ENCODE measurements at places on chromosomes 5 and 9.

DNA sequence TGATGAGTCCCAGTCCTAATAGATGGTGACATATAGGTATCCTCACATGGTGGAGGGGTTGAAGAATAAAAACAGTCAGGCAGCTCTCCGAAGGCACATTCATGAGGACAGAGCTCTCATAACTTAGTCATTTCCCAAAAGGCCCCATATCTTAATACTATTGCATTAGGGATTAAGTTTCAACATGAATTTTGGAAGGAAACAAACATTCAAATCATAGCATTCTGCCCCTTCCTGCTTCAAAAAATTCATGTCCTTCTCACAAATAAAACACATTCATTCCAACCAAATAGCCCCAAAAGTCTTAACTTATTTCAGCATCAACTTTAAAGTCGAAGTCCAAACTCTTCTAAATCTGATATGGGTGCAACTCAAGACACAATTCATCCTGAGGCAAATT is 277.2 kb upstream of the NR4A3 start:
- DNase-seq = no peak

DNA sequence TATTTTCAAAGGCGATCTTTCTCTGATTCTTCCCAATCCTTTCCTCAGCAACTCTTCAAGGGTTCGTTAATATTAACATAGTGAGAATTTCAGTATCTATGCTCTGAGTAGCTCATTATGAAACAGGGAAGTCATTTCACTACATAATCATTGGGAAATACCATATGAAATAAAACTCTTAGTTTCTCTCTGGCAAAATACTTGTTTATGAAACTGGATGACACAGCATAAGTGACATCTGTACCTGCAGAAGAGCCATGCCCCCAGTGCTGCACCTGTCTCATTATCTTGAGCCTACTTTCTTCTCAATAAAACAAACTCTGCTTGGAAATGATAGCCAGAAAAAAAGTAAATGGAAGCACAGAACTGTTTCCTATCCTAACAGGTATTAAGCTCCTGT is 33.8 kb upstream of the OTULIN start:
- no peak for DNase-seq

- DNase-seq = no peak
These were observed at the start of gene PLCXD3 for GRCh38 chr5:41510176-41510831. TSS of gene PLCXD3 (minus strand) at chr5:41510601. CDS start at chr5:41510526, 75 bp downstream.

GRCh38 chr5:35857606-35858205 is 1.0 kb downstream of the IL7R start:
- DNase-seq = no peak

DNA sequence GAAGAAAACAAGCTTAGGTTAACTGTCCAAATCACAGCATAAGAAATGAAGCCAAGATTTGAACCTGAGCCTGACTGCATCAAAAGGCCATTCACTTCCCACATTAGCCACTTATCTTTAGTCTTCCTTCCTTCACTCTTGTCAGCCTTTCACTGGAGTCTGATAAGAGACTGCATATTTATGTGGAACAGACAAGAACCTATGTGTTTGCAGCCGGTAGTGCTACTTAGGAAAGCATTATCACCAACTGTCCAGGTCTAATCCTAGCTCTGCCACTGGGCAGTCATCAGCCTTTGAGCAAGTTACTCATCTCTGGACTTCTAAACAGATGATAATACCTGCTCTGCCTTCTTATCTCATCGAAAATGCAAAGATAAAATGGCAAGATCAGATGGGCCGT is 12.1 kb upstream of the ATP6V0E1 start:
- DNase-seq = no peak

DNA sequence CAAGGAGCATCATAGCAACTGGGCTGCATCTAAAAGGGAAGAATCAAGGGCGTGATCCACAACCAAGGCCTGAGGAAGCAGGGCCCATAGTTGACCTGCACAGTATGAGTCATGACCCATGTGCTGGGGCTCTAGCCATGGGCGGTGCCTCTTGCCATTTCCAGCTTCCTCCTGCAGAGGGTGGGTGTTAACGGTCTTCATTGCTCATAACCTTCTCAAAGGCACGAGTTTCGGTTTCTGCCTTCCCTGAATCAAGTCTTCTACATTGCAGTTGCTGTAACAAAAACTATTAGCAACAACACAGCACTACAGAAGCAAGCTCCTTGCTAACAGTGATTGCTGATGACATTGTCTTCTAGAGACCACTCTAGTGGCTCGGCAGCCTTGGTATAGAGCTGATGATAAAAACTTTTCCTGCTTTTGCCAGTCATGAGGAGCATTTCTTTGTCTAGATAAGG is 66.9 kb downstream of the CTSL start:
- DNase-seq = no peak

DNA sequence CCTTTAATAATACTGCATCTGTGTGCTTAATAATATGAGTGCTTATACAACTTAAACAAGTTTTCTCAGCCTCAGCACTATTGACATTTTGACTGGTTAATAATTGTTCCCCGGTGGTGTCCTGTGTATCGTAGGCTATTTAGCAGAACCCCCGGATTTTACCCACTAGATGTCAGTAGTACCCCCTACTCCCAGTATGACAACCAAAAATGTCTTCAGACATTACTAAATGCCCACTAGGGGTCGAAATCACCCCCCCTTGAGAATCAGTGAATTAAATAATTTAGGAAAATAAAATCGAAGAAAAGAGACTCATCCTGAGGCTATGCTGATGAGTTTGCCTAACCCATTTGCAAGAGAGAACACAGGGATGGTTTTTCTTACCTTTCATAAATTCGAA is 166.3 kb downstream of the ATP10B start:
- DNase-seq = no peak

DNA sequence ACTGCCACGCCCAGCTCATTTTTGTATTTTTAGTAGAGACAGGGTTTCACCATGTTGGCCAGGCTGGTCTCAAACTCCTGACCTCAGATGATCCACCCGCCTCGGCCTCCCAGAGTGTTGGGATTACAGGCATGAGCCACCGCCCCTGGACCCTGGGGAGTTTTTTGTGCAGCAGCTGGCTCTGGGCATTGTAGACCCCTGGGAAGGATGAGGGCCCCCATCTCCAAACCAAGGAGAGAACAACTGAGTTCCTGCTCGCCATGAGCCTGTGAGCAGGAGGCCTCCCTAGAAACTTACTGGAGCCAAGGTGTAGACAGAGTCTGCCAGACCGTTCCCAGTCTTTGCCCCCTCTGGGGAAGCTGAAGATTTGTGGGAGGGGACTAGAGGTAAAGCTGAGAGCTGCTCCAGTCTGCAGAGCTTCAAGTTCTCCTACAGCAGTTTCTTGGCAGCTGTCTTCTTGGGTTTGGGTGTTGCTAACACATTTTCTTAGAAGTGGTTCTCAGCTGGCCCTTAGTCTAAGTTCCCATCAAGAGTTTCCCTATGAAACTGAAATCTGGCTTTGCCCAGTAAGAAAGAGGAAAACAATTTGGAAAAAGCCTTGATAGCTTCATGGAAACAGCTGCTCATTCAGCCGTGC is 12.4 kb downstream of the NUDT2 start:
- DNase-seq = no peak

GRCh38 chr5:133425222-133425621 is 187.1 kb downstream of the FSTL4 start:
- no peak for DNase-seq

- no peak for DNase-seq
These were observed 719 bp downstream of the PAIP2 start for GRCh38 chr5:139342423-139342723.

- no peak for DNase-seq
These were observed 152.5 kb downstream of the PPP2R2B start for GRCh38 chr5:146726020-146726419.

DNA sequence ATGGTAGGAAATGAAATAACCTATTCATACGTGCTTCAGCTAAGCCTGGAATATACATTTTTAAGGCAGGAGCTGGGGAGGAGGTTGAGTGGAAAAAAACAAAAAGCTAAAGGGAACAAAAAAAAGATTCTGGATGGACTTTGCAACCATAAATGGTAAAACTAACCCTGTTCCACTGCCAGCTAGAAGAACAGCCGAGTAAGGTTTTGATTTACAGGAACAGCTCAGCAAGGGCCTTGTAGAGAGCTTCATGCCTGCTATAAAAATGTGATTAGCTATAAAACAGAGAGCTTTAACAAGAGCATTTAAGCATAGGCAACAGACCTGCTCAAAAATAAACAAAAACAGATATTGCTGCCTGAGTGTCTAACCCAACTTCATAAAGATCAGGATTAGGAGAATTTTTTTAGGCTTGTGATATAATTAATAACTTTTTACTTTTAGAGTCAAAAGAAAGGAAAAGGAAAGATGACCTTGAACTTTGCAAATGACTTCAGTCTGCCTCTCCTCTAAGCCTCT is 194.8 kb downstream of the FBXL7 start:
- no peak for DNase-seq

DNA sequence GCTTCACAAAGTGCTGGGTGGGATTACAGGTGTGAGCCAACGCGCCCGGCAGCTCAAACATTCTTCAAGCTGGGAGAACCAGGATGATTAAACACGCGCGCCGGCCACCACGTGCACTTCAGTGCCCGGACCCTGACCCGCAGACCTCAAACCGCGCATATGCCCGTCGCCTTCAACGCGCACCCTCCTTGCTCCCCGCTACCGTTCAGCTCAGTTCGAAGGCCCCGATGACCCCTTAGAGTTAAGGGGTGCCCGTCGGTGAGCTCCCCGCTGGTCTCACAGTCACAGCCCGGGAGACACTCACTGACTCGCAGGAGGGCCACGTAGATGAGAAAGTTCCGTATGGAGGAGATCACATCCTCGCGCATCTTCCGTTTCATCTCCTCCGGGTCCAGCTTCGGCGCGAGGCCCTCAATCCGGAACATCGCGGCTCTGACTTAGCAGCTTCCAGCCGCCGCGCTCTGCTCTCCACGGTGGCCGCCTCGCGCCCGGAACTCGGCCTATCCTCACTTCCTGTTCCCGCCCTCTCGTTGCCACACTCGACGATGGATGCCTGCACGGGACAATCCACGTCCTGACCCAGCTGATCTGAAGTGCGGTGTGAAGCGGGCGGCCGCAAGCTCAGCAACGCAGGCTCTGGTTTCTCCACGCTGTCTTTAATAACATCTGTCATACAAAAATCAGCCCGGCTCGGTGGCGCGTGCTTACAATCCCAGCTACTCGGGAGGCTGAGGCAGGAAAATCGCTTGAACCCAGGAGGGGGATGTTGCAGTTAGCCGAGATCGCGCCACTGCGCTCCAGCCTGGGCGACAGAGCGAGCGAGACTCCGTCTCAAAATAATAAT is at the start of gene TOMM5:
TOMM5 (minus strand) TSS at position 490 of the 844 bp plus-strand sequence; CDS start at position 425, 65 bp downstream.
- peak; percentile 96 for DNase-seq

GRCh38 chr5:129271308-129271707 is 176.8 kb downstream of the ISOC1 start:
- no peak for DNase-seq

DNA sequence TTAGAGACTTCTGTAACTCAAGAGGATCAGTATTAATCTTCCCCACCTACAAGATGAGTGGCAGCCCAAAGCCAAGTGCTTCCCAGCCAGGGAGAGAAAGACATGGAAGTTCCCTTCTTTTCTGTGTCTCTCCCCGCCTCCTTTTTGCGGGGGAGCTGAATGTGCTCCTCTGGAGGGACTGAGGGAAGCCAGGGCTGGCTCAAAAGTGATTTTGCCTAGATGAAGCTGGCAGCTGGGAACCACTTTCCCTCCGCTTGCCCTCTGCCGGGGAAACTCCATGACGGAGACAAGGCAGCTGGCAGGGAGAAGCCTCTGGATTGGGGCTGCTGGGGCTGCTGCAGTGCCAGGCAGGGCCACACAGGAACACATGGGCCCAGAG is 24.4 kb downstream of the EGR1 start:
- DNase-seq = no peak

DNA sequence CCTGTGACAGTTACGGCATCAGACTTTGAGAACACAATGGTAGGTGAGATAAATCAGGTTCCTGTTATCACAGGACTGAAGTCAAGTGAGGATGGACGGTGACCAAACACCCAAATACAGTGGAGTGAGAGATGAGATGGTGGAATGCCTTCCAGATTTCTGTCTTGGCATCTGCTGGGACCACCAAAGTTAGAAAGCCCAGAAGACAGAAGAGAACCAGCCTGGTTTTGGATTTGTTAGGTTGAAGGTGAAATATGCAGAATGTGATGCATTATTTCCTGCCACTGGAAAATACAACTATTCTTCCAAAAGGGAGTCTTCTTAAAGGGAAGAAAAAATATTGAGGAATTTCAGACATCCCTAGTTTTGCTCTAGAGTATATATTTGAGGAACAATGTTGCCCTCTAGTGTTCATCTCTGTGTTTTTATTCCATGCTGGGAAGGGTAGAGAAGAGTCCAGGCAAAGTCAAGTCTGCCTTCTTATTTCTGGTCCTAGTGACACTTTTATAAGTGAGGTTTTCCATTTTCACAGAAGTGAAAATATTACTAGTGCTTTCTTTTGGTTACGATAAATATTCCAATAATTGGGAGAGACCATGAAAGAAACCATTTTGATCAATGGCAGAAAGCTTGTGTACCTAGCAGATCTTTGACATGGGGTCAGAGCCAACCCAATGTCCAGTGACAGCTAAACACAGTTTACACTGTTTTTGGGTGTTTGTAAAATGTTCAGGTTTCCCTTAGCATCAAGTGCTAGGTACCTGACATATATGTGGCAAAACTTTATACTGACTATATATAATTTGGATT is 142.3 kb upstream of the ANKH start:
- DNase-seq = no peak

DNA sequence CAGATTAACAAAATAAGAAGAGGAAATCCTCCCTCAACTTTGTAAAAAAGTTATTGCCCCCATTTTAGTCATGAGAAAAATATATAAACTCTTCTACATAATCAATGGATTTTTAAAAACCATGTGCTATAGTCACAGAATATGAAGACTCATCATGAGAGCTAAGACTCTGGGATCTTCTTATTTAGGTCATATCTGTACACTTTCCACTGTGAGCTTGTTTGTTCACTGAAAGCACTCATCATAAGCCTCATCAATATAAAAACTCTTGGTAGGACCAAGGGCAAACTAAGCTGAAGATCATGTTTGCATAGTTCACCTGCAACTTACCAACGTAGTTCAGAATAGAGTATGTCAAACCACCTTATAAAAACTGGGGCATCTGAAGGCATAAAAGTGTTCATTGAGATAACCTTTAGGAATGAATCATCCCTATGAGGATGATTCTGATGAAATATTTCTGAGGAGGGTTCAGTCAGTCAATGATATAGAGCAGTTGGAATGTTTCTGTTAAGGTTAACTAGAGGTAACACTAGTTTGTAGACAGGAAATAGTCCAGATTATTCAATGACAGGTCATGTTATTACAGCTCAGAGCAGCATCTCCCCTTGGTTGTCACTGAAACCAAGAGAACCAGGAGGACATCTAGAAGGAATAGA is 289.9 kb upstream of the SMC2 start:
- DNase-seq = no peak
